Naive thymus-derived CD4-positive, alpha-beta T cell (primary cell): ENCODE measurements at places on chromosomes 13 and 19. TPM values are rescaled to one million over a fixed set of nuclear protein-coding genes. Genes with fewer than 3 reads are reported as not detected.

DNA sequence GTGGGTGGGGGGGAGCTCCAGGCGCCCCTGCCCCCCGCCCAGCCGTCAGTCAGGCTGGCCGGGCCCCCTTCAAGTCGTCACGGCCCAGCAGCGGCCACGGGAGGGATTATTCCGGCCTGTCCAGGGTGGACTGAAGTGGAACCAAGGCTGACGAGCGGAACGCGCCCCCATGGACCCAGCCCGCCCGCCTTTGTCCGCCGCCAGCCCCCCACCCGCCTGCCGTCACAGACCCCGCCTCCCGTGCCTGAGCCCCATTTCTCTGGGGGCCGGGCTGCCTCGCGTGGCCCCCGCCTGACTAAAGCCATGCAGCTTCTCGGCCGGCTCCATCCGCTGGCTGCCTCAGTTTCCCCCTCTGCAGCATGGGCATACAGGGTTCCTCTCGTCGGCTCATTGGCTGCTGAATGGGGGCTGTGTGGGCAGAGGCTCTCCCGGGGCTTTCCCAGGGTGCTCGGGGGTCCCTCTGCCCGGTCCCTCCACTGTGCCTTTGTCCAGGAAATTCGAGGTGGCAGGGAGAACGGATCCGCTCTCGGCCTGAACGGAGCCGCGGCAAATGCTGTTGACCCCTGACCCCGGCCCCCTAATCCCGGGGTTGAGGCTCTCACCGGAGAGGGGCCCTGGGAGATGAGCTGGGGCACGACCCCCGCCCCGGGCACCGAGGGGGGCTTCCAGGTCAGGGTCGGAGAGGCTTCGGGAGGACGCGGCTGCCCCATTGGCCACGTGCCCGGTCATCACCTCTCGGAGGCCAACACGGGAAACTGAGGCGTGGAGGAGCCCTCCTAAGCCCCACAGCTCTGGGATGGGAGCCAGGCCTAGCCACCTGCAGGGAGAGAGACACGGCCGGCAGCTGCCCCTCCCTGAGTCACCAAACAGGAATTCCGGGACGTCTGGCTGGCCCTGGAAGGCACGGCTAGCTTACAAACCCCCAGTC is 27.4 kb downstream of the EFNA2 start:
- no peaks in the 10 kb centered on the region for H3K27me3 ChIP-seq
- H3K36me3 ChIP-seq, result no peaks in the 10 kb centered on the region
- DNase-seq, result no peak
- no peak overlapping the region for H3K27ac ChIP-seq

GRCh38 chr13:71879129-71879535 is 12.1 kb upstream of the DACH1 start:
- H3K27me3 ChIP-seq, result no peaks in the 10 kb centered on the region
- H3K36me3 ChIP-seq, result no peaks in the 10 kb centered on the region
- H3K4me3 ChIP-seq, result no peak overlapping the region
- H3K4me1 ChIP-seq, result no peaks in the 10 kb centered on the region

- H3K27ac ChIP-seq, result no peak overlapping the region
- H3K27me3 ChIP-seq, result no peaks in the 10 kb centered on the region
- H3K36me3 ChIP-seq, result no peaks in the 10 kb centered on the region
- DNase-seq, result no peak
- H3K4me3 ChIP-seq, result no peak overlapping the region
These were observed 101.2 kb downstream of the TNFRSF19 start for GRCh38 chr13:23671377-23671776.

DNA sequence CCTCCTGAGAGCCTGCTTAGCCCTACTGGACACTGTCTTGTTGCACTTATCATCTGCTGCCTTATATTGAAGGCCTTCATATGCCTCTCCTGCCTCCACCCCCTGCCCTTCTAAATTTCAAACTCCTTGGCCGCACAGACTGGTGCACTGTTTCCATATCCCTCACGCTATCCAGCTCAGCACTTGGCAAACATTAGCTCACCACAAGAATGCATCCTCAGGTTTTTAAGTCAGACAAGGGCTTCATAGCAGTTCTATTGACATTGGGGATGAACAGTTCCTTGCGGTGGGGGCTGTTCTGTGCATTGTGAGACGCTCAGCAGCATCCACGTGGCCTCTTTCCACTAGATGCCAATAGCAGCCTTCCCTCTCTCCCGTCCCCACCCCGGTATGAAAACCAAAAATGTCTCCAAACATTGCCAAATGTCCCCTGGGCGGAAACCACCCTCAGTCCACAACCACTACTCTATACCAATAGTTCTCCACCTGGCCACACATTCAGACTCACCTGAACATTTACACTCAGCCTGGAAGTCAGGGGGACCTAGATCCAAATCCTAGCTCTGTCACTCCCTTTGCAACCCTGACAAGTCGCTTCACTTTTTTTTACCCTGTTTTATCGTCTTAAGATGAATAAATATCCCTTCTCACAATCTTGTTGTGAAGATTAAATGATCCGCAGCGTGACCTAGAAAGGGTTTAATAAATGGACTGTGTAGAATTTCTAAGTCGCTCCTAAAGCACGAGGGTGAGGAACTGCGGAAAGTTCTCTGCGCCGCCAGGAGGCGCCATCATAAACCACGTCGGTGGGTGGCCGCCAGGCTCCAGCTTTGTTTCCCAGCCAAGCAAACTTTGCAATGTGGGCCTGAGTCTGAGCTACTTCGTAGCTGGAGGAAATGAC is 3.6 kb upstream of the CEACAM3 start:
- H3K4me3 ChIP-seq, result no peak overlapping the region
- no peaks in the 10 kb centered on the region for H3K4me1 ChIP-seq
- no peak overlapping the region for H3K27ac ChIP-seq
- peak; percentile 48 for DNase-seq

- H3K36me3 ChIP-seq, result peaks cover 4% of the 10 kb centered on the region
- peaks cover 21% of the 10 kb centered on the region for H3K4me1 ChIP-seq
- DNase-seq, result no peak
- H3K4me3 ChIP-seq, result no peak overlapping the region
- H3K27ac ChIP-seq, result no peak overlapping the region
- H3K27me3 ChIP-seq, result no peaks in the 10 kb centered on the region
These were observed 3.3 kb downstream of the CEACAM1 start for GRCh38 chr19:42524943-42525342.

- H3K4me1 ChIP-seq, result peaks cover 7% of the 10 kb centered on the region
- H3K27me3 ChIP-seq, result no peaks in the 10 kb centered on the region
These were observed 2.9 kb upstream of the PTOV1 start for GRCh38 chr19:49847731-49848696.

- peaks cover 11% of the 10 kb centered on the region for H3K36me3 ChIP-seq
- peaks cover 19% of the 10 kb centered on the region for H3K4me1 ChIP-seq
- H3K27me3 ChIP-seq, result no peaks in the 10 kb centered on the region
- DNase-seq, result no peak
These were observed 2.5 kb downstream of the MAP1S start for GRCh38 chr19:17721821-17722220.

DNA sequence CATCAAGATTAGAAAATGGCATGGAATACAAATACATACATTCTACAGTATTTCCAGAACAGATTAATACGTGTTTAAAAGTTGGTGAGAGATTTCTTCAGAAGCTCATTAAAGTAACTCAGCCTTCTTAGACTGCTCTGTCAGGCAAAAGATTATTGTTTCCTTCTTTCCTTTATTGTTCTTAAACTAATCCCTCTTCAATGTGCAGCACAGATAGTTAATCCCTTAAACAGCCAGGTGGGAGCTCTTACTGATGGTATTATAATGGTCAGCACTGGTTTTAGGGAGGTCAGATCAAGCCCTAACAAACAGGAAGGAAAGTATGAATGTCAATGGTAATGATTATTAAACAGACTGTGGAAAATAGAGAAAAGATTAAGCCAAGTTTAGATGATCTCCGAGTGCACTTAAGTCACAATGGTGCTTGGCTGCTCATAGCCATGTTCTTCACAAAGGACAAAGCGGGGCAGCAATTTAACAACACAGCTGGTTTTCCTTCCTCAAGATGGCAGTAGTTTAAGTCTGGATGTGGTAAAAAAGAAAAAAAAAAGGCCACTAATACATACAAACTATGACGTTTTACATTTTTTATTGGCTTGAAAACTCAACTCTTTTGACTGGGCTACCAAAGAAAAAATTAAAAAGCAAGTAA is 992.6 kb downstream of the PCDH9 start:
- no peak for DNase-seq
- H3K4me1 ChIP-seq, result no peaks in the 10 kb centered on the region
- H3K27me3 ChIP-seq, result no peaks in the 10 kb centered on the region

GPX4 gene
- 122 and 124 TPM in 2 replicates for total RNA-seq

OCEL1 gene
- total RNA-seq, result 31.2 TPM

RFXAP gene
- total RNA-seq, result 12.0 TPM

LMO7 gene
- total RNA-seq, result 68.1 TPM

TGFBR3L gene
- total RNA-seq, result 2.3 TPM
